PC-9 (cell line): ENCODE measurements at places on chromosomes 16 and 17. TPM values are rescaled to one million over a fixed set of nuclear protein-coding genes. Genes with fewer than 3 reads are reported as not detected.

DNA sequence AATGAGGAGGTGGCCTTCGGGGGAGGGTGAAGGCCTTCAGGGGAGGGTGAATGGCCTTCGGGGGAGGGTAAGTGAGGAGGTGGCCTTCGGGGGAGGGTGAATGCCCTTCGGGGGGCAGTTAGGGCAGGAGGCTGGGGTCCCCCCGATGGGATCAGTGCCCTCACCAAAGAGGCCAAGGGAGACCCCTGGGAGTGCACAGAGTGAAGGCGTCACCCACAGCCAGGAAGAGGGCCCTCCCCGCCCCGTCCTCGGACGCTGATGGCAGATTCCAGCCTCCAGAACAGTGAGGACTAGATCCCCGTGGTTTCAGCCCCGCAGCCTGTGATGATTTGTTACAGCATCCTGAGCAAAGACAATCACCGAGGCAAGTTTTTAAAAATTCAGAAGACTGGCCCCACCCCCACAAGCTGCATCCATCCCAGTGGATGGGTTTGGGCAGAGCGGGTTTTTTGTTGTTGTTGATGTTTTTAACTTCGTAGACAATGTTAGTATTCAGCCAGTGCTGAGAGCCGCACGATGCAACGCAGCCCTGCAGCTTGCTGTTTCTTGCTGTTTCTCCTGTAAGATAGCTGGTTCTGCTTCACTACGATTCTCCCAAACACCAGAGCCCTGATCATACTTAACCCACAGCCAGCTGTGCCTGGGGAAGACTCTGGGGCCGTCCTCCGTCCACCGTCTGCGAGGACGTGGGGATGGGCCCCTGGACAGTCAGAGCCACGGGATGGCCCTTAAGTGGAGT lies 40.7 kb upstream of the CBFA2T3 start:
- H3K4me1 ChIP-seq = no peaks in the 10 kb centered on the region
- peaks cover 94% of the 10 kb centered on the region for H3K27me3 ChIP-seq
- DNase-seq = no peak

GRCh38 chr16:19666477-19666876 lies 51.5 kb downstream of the KNOP1 start:
- no peak overlapping the region for H3K27ac ChIP-seq
- H3K4me3 ChIP-seq = no peak overlapping the region
- no peak for DNase-seq
- no peaks in the 10 kb centered on the region for H3K4me1 ChIP-seq
- no peaks in the 10 kb centered on the region for H3K36me3 ChIP-seq
- H3K27me3 ChIP-seq = no peaks in the 10 kb centered on the region

DNA sequence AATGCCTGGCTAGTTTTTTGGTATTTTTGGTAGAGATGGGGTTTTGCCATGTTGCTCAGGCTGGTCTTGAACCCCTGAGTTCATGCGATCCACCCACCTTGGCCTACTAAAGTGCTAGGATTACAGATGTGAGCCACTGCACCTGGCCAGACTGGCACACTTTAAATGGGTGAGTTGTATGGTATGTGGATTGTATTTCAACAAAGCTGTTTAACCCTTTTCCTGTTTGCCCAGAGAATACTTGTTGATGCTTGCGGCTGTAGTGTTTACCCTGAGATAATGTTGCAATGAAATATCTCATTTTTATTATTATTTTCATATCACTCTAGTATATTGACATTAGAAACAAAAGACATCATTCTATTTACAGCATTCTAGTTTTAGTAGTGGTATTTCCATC lies 17.1 kb upstream of the TMEM94 start:
- H3K36me3 ChIP-seq = no peaks in the 10 kb centered on the region
- no peak for DNase-seq
- H3K4me3 ChIP-seq = no peak overlapping the region
- no peaks in the 10 kb centered on the region for H3K27me3 ChIP-seq

The CASKIN2 gene
- total RNA-seq = 24.4 and 25.4 TPM in 2 replicates

The KCNJ16 gene
- total RNA-seq = not detected in 2 replicates

The HSPB9 gene
- 0.33 TPM in 1 of 2 replicates, not detected in the other for total RNA-seq

The TMEM92 gene
- total RNA-seq = 12.9 and 16.6 TPM in 2 replicates
